ENCODE measurements at places on chromosomes 6 and 20.

DNA sequence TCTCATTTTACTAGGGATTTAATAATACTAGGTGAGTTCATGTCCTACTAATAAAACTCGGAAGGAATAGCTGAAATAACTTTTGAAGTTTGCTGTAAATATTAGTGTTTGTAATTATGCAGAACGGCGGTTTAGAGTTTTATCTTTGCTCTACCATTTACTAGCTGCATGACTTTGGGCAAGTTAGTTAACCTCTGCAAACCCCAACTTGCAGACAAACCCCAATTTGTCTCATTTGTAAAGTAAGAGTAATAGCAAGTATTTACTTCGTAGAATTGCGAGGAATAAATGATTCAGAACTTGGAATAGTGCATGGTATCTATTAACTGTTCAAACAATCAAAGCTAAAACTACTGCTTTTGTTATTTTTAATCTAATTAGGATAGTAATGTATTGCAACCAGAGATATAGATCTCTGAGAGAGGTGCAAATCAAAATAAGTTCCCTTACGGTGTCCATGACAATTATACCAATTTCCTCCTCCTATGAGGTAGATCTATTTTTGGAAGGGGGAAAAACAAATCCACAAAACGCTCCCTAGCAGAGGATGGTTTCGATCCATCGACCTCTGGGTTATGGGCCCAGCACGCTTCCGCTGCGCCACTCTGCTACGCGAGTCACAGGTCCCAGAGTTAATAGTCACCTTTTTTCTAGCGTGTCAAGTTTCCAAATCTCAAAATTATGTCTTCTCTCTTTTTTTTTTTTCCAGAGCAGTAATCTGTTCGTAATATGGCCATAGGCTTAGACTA lies 35.1 kb upstream of the BTN3A2 start:
- peak; percentile 55 for DNase-seq

GRCh38 chr6:67897998-67898607 lies 737.0 kb upstream of the ADGRB3 start:
- no peak for DNase-seq

DNA sequence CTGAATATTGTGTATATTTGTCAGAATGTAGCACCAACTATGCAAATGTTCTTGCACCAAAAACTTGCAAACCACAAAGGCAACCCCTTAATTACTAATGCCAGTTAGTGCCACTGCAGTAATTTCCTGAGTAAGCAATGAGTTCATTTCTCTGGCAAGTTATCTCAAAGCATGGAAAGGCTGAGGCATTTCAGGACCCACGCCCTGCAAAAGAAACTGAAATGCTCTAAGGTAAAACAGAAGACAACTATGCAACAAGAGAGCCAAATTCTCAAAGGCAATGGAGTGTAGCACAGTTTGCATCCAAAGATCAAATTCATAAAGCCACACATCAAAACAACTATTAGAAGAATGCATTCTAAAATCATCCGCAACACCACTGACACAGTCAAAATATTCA lies 994.4 kb downstream of the EYS start:
- no peak for DNase-seq

- no peak for DNase-seq
Observed at GRCh38 chr6:111072801-111073360, 14.4 kb upstream of the SLC16A10 start.

GRCh38 chr20:36700438-36700837 lies 45.5 kb downstream of the NDRG3 start:
- no peak for DNase-seq

DNA sequence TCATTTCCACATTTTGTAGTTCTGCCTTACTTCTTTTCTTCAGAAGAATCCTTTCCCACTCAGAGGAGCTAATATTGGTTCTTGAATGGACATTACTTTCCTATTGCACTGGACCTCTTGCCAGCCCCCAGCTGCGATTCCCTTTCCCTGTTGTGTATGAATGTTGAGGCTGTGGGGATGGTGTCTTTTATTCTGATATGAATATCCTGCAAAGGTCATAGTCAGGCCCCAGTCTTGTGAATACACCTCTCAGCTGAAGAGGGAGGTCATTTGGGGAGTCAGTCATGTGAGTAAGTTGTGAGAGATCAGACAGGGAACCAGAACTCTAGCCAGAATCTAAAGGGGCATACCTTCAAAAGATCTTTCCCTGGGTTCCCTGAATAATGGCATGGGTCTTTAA lies 32.6 kb upstream of the OSTM1 start:
- no peak for DNase-seq

GRCh38 chr6:19849755-19850154 lies 12.6 kb downstream of the ID4 start:
- no peak for DNase-seq
